ENCODE measurements at places on chromosomes 1 and 21.

DNA sequence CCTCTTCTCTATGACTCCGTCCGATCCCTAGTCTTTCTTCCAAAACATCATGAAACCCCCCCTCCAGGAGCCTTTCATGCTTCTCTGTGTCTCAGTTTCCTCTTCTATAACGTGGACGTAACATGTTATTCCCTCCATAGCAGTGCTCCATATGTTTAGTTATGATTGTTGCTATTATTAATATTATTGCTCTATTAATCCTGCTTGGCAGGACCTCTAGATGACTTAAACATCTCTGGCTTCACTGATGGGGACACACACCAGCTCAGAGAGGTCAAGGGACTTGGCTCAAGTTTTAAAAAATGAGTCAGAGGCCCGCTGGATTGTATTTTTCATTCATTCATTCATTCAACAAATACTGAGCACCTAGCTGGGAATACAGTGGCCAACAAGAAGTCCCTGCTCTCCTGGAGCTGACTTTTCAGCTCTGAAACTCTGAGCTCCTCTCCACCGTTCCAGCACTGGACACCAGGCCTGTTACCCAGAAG lies 404 bp upstream of the CPLANE2 start:
- DNase-seq, result no peak

DNA sequence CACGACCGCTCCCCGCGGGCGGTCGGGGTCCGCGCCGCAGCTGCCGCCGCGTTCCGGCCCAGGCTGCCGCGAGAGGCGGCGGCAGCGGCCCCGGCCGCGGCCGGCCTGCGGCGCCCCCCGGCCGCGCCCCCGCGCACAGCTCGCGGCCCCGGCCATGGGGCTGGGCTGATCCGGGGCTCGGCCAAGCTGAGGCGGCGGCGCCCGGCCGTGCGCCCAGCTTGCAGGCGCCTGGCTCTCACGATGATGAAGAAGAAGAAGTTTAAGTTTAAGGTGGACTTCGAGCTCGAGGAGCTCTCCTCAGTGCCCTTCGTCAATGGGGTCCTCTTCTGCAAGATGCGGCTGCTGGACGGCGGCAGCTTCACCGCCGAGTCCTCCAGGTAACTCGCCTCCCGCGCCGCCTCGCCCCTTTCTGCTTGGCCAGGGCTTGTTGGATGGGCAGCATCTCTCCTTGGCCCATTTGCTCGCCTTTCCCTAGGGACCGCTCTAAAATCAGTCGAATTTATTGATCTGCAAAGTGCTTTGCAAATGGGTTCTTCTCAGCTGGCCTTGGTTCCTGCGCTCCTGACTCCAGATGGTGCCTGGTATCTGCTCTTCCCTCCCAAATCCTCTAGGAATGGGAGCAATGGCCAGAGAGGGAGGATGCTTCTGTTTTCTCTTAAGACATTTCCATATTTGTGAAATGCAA lies 431 bp downstream of the EEIG2 start:
- DNase-seq, result no peak

GRCh38 chr1:209653915-209654351 lies 1.7 kb upstream of the LAMB3 start:
- no peak for DNase-seq

DNA sequence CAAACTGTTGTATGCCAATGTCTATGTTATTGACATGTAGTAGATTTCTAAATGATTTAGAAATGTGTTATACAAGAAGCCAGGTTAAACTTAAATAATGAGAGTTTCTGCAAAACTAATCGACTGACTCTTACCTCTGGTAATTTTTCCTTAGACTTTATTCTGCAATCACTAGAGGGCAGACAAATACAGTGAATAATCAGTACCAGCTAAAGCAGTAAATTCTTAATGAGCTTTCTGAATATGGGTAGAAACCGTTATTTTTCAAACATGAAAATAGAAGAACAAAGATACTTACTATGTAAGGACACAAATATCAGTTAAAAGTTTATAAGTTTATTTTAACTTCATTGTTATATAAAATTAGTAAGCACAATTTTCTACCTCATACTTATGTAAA lies 97.9 kb upstream of the RGS1 start:
- DNase-seq, result no peak

DNA sequence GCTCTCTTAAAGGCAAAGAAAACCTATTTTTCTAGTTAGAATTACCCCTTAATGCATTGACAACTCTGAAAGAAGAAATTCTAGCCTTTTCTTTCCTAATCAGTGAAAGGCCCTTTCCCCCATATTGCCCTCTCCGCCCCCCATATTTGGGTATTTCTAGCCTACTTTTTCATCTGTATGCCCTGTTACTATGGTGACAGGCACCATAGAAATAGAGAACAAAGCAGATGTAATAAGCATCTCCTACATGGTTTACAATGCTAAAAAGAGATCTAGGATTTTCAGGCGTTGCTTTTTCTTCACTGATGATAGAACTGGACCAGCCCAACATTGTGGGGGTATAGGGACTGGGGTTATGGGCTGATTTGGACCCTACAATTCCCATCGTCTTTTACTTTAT lies 14.5 kb downstream of the LRRC8B start:
- no peak for DNase-seq

DNA sequence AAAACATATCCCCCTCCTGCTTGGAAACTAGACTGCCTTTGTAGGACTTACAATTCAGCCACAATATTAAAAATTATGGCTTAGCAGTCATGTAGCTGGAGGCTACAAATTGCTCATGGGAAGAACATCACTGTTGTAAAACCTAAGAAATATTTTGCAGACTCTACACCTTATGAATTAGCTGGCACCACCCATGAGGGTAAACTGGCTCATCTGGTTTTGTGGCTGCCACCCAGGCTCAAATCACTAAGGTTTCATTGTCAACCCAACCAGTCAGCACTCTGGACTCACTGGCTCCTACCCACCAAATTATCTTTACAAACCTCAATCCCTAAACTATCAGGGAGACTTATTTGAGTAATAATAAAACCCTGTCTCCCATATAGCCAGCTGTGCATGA lies 100.7 kb upstream of the OLFM3 start:
- DNase-seq, result no peak

DNA sequence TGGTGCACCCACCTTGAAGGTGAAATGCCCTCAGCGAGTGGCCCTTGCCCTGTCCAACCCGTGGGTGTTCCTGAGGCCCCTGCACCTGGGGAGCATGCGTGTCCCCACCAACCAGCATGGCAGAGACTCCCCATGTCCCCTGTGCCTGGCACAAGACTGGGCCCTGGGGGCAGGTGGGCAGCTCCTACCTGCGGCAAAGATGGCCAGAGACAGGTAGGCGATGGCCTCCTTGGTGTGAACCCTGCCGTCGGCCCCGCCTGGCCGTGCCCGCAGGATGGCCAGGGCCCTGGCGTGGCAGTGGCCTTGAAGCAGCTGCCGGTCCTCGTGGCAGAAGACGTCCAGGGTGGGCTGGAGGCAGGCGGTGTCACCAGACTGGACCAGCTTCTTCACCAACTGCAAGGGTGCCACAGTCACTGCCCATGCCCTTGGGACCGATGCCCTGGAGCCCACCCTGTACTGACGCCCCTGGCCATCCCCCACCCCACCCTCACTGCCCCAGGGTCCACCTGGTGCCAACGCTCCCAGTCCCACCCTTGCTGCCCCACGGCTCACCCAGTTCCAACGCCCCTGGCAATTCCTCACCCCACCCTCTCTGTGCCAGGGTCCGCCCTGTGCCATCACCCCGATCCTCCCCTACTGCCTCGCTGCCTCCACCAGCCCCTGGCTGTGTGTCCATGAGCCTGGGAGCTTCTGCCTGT lies 15.7 kb downstream of the TTC34 start:
- no peak for DNase-seq

DNA sequence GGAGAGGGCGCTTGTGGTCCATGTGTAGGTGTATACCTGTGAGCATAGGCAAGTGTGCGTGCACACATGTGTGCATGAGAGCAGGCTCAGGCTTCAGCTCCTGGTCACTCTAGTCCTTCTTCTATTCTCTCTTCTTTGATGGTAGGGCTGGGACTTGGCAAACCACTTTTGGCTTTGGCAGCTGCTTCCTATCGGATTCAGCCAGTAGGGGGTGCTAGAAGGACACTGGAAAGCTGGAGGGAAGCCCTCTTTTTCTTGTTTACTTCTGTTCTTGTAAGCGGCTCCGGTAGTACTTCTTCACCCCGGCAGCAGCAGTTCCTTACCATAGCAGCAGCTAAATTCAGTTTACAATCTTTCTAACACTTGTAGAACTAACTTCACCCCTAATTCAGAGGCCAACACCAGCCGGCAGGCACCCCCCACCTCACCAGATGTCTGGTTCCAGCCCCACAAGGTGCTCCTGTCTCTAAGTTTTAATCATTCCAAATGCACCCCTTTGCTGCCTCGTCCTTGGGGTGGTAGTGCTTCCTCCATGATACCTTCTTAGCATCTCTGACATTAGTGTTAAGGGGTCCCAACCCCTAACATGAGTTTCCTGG lies 25.1 kb downstream of the NENF start:
- peak; percentile 87 for DNase-seq

- DNase-seq, result no peak
Observed at GRCh38 chr1:10724948-10725847, 71.2 kb downstream of the CASZ1 start.

DNA sequence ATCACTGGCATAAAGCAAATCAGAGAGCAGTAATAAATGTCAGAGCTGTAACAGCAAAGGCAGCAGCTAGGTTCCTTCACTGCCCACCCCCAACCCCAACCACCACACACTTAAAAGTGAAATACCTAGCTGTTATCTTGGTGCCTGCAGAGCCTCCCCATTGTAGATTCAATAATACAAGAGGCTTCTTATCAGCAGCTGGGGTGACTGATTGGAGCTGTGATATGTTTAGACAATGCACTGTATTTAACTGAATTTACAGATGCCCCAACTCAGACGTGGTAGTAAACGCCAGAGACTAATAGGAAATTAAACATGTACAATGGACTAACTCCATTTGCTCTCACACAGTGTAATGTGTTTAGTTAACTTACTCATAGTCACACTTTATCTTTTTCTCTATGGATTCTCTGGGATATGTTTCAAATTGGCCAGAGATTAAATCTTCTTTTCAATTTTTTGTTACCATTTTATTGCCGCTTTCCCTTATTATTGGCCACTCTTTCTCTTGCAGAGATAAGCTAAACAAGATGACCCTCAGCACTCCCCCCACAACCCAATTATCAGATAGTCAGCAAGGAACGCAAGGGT lies 117.1 kb downstream of the ESRRG start:
- no peak for DNase-seq

DNA sequence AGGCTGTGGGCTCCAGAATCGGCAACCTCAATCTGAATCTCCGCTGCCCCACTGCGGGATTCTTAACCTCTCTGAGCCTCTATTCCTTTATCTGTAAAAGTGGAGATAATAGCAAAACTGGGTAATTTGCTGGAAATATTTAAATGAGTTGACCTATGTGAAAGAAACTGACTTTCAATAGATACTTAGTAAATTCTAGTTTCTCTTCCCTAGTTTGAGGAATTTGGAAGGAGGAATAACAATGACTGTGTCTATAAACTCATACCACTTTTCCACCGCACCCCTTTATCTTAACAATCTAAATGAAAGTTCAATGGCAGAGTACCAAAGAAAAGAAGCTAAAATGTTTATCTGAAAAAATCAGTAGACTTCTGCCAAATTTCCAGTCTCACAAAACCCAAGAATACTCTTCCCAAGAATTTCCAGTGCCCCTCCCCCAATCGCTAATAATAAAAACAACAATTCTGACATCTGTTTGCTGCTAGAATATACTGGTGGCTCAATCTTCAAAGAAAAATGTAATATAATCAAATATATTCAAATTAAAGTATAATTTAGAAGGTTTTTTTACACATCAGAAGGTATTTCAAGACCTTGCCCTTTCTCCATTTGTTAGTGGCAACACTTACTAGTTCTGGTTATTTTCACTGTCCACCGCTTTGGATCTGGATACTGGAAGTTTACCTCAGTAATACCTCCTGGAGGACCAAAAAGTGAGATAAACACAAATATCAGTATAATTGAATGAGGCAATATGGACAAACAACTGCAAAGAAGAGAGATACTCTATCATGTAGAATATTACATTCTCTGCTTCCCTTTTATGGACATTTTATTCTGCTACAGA lies 171.2 kb downstream of the LTN1 start:
- DNase-seq, result no peak

DNA sequence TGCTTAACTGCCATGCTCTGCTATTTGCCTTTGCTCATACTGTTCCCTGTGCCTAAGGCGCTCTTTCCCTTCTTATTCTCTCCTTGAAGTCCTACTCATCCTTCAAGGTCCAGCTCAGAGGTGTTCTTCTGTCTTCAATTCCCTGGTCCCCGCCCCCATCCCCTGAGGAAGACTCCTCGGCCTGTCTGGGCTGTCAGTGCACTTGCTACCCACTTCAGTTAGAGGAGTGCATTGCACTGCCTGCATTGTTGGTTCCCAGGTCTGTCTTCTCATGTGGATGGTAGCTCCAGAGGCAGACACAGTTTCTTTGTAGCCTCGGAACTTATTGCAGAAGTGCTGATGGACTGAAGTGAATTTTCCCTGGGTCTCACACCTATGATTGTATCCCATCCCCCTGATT lies 194.0 kb downstream of the C1orf94 start:
- no peak for DNase-seq

DNA sequence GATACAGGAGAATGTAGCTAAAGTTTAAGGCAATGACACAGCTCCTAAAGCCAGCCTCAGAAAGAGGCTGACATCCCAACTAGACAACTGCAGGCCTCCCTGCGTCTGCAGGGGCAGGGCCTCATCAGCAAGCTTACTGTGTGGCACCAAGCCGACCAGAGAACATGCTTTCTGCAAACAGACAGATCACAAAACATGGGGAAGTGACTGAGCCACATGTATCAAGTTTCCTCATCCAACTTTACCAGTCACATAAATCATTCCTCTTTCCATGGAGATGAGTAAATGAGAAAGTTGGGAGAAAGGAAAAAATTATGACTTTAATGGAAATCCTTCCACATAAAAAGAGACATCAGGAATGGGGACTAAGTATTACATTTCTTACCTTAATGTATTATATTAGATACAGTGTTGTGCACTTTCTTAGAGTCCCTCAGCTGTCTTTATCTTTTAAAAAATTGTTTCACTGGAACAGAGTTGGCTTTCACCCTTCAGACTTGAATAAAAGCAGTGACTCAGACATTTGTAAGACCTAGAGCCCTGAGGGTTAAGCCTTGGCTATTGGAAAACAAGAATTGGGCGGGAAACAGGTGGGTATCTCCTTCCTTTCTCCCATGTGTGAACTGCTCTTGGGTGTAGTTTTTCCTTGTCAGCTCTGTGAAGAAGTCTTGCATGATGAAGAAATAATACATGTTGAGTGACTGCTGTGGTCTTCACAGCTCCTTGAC lies 305.7 kb upstream of the SNX7 start:
- no peak for DNase-seq

- DNase-seq, result peak; percentile 14
Observed at GRCh38 chr1:201020040-201020591, 3.4 kb downstream of the KIF21B start.

DNA sequence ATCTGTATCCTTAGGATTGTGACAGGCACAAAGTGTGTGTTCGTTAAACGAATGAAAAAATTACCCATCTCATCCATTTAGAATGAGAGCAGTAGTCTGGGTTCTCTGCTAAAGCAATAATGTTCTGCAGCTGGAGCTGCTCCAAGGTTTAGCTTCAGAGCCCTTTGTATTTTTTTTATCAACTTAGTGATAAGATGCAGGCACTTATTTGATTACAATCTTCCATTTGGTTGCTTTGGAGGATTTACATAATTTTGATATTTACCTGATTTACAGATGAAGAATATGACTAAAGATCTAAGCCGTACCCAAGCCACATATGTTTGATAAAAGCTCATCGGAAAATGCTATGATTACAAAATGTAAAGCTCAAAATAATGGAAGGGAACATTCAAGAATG lies 201.2 kb downstream of the KCTD3 start:
- DNase-seq, result no peak

- DNase-seq, result no peak
Observed at GRCh38 chr1:152585586-152585985, 5.3 kb upstream of the LCE3D start.

- peak; percentile 51 for DNase-seq
Observed at GRCh38 chr1:25103164-25103795, 129.0 kb downstream of the SYF2 start.

Data from inflammatory macrophage (primary cell).